Aorta (tissue), 5 donors: ENCODE measurements at places on chromosomes 4 and X. TPM values are rescaled to one million over a fixed set of nuclear protein-coding genes. Genes with fewer than 3 reads are reported as not detected.

Gene PTTG2
- polyA plus RNA-seq: 0.79 TPM

Gene GPM6B
- 15.4 TPM for polyA plus RNA-seq

DNA sequence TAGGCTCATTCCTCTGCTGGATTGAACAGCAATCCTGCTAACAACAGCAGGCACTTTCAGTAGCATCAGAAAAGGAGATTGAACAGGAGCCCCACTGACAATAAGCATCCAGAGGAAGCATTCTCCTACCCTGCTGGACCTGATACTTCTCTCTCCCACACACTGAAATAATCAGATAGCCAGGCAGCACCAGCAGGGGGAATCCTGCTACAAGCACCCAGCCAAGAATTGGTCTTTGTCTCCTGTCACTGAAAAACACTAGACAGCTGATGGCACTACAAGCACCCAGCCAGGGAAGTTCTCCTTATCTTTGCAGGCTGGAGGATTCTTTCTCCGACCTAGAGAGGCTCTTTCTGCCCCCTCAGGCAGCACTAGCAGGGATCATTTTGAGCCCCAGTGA lies 444.3 kb upstream of the GRIA3 start:
- DNase-seq: no peak

DNA sequence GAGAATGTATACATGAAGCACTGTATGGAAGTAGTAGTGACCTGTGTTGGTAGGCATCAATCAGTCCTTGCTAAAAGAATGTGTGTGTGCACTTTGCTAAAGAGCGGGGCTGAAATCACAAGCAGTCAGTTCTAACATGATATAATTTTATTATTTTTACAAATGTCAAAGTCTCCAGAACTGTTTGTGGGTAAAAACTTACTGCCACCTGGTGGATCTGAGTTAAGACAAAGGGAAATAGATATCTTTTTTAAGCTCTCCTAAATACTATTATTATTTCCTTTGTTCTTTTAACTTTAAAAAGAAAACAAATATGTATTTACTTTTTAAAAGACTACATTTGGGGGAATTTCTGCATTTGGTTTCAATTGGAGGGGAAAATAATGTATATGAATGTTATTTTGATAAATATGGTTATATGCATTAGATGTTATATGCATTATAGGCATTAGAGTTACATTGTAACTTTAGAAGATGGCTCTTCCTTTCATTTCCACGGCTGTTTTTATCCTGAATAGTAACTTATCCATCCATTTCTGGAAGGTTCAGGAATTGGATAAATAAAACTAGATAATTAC lies 7.8 kb upstream of the CLOCK start:
- no peak for DNase-seq

DNA sequence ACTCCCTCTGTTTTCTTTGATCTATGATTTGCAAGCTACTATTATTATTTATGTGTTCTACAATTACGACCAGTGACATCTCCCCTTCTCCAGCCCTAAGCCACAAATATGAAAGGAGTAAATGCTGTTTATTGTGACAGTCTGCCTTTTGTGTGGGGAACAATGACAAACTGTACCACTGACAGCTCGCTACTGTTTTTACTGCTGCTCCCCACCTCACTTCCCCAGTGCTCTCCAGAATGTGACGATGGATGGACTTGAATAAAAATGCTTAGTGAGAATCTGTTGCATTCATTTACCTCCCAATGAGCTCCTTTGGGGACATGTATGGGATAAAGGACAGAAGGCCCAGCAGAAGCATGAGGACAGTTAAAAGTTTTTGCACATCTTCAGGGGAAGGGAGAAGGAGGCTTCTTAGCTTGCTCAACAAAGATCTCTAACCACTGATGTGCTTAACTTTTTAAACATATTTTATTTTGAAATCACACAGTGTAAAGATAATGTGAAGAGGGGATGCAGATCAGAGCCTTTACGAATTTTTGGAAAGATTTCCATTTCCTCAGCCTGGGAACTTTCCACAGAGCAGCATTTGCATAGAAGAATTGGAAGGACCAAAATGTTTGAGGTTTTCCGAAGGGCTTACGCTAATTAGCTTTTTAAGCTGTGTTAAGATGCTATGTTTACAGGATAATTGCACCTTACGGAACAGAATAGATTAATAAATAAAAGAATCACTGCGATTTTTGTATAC lies 485.1 kb upstream of the TENM3 start:
- DNase-seq: no peak

- no peak for DNase-seq
These were observed 80.9 kb downstream of the NKX6-1 start for GRCh38 chr4:84417997-84418709.

DNA sequence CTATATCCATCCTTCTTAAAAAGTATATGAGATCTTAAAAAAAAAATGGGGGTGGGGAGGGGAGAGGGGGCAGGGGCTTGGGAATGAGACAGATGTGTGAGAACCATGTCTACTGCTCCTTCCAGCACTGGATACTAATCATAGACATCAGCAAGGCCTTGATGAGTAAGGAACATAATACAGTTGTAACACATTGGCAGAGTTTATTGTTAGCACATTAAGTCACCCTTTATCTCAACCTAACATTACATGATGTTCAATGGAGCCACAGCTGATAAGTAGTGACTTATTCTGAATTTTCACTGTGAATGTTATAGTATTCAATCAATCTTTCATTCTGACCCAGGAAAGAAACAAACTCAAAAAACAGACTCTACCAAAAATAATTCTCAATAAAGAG lies 47.3 kb upstream of the KCNE5 start:
- DNase-seq: no peak

DNA sequence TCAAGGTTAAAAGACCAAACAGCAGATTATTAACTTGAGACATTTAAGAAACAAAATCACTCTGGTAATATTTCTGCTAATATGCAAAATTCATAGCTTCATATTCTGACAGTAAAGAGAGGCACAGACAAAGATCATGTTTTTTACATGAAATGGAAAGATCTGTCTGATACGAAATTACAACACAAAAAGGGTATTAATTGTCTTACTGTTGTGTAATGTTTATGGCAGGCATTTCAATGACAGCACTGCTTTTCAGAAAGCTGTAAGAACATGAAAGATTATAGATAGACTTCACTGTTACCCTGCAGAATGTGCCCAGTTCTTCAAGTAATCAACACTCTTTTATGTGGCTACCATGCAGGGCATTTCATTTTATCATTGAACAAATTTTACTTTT lies 15.4 kb downstream of the DCHS2 start:
- DNase-seq: no peak

DNA sequence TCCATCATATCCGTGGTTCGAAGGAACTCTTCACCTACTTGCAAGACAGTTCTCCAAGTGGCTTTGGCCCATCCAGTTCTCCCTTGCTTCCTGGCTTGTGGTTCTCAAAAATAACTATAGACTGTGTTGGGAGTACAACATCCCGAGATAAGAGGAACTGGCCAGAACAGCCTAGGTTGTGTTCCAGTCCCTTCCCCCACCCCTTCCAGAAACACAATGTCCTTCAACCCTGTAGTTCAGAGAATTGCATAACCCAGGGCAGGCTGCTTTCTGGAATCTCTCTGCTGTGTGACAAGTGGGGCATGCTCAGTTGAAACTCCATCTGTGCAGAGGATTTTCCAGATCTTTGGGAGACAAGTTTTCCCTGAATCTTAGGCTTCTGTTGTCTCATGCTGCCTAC lies 206.5 kb downstream of the PCDH10 start:
- no peak for DNase-seq

DNA sequence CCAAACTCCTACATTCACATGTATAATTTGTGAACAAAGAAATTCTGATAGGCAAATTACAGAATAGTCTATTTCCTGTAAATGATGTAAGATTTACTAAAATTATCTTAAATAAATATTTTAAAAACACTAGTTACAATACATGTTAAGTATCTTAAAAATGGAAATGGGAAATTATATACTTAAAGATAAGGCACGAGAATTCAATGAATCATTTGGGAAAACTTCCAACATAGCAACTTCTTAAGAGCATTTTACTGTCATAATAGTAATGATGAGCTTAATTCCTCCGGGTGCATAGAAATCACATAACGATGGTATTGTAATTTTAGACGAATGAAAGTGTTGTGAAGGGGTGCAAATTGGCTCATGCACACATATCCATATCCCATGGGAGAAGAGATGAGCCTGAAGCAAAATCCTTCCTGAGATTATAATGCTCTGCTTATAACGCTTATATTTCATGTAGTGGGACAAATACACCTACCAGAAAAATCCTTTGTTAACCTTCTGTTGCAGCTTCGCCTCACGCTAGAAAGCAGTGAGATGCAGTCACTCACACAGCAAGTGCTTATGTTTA lies 873.5 kb downstream of the PDHA2 start:
- DNase-seq: no peak

DNA sequence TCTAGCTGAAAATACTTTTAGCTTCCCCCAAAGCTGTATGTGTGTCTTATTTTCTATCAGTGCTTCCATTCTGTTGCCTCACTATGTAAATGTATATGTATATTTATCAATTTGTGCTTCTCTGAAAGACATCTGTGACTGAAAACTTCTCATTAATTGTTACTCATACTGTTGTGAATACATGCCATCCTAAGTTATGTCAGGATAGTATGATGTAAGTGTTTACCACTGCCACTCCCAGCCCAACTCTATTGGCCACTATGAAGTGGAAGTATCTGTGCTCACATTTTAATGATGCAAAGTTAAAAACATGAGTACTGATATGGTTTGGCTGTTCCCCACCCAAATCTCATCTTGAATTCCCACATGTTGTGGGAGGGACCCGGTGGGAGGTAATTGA lies 24.4 kb downstream of the GATB start:
- no peak for DNase-seq
